AG04450 (cell line): ENCODE measurements at places on chromosomes 2 and 18.

- no peak for DNase-seq
Observed at GRCh38 chr2:45192991-45193390, 183.7 kb upstream of the SIX2 start.

- DNase-seq, result no peak
Observed at GRCh38 chr18:11224153-11224552, 74.8 kb upstream of the PIEZO2 start.

- DNase-seq, result no peak
Observed at GRCh38 chr2:118823633-118824032, 23.8 kb downstream of the EN1 start.

DNA sequence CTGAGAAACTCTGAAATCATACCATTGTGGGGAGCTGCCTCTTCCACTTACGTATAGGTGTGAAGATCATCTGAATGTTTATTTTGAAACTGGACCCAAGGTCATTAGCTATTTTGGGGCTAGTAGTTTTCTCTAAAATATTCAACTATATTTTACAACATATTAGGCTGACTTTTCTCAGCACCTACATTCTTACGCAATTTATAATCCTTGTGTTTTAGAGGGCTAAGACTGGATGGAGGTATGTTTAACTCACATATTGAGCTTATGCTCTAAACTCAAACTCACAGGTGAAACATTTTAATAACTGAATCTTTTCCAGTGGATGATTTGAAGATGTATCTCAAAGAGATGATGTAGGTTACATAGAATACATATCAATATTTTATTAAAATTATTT is 49.2 kb downstream of the EFEMP1 start:
- no peak for DNase-seq

GRCh38 chr2:74887960-74888700 is 54.2 kb downstream of the HK2 start:
- no peak for DNase-seq

- DNase-seq, result no peak
Observed at GRCh38 chr2:20650393-20650876, 463 bp downstream of the HS1BP3 start.

- DNase-seq, result no peak
Observed at GRCh38 chr2:63673865-63674533, 85.2 kb downstream of the MDH1 start.

DNA sequence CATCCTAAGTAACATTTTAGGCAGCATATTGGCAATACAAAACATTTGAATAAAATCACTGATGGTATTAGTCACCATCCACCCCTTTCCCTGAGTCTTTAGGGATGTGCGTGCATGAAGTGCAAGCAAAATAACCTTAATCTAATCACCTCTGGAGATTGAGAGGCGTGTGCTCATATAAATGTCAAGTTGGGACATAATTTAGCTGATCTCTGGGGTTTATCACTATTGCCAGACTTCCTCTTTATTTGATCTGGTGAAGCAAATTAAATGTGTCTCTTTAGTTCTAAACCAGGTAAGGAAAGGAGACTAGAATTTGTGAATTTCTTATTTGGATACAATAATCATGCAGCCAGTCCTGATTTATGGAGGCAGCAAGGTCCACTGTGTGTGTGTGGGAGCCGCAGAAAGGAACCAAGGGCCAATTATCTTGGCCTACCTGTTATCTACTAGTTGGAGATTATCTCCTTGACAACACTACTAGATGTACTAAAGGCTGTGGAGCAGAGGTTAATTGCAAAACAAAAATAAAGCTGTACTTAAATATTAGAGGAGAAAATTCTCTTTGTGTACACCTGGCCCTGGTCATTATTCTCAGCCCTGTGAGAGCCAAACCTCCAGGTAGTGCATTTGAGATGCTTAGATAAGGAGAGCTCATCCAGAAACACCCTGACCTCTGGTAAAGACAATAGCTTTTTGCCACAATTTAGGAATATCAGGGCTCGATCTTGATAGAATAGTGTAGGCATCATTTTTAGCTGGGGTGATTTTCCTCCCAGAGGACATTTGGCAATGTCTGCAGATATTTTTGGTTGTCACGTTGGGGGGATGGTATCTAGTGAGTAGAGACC is 78.2 kb downstream of the HRH4 start:
- DNase-seq, result no peak

DNA sequence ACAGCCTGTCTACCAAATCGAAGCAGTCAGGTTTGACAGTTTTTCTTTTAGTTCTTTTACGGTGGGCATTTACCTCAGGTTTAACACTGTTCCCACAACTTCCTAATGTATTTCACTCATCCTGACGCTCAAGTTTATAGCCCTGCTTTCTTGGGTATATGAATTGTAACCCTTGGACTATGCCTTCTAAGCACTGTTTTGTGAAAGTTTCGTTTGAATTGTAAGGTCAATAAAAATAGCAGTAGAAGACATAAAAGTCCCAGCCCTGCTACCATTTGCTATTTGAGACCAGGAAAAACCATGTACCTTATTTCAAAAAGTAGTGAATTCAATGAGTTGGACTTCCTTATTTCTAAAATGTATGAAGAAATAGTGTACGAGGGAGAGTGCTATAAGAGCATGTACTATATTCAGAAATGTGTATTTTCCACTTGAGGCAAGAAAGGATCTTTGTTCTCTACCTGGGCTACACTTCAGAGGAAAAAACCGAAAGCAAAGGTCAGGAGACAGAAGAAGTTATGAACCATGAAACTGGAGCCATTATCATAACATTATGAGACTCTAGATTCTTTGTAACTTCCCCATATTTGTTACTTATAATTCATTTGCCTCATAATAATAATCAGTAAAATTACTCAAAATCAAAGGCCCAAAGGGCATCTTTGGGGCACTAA is 1.9 kb upstream of the ZC3H15 start:
- DNase-seq, result no peak

GRCh38 chr2:233832869-233833311 is 21.4 kb downstream of the HJURP start:
- peak; percentile 42 for DNase-seq

GRCh38 chr18:67318651-67319050 is 197.9 kb downstream of the DSEL start:
- DNase-seq, result peak; percentile 16

- DNase-seq, result no peak
Observed at GRCh38 chr18:58861353-58861752, 3.3 kb upstream of the ZNF532 start.

DNA sequence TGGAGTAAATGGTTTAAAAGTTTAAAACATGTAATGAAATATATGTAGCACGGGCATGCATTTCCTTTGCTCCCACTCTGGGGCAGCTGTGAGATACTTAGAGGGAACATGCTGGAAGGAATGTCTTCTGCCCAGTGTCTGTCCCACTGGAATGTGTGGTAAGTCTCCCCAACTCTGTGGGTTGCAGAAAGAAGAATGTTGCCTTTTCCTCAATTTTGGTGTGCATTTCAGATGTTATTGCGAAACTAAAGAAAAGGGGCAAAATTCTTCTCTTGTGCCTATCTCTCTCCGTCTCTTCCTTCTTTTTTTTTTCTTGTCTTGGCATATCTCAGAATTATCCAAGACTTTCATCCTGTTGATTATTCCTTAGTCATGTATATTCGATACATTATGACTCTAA is 201.1 kb downstream of the SH3RF3 start:
- DNase-seq, result no peak

DNA sequence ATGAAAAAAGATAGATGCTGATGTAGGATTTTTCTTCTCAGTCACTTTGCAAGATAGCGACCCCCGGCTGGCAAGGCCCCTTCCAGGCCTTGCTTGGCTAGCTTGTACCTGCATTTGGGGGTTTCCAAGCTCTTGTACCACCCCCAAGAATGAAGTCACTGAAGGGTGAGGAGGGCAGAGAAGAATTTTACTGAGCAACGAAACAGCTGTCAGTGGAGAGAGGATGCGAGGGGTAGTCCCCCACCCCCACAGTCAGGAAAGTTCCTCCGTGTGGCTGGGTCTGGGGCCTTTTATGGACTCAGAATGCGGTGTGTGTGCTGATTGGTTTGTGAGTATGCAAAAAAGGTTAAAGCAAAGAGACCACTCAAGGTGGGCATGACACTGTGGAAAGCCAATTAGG is 382.0 kb downstream of the GPD2 start:
- no peak for DNase-seq

- DNase-seq, result no peak
Observed at GRCh38 chr2:170313347-170313991, 135.5 kb downstream of the MYO3B start.

- DNase-seq, result no peak
Observed at GRCh38 chr2:41329040-41329439, 718.8 kb upstream of the PKDCC start.

DNA sequence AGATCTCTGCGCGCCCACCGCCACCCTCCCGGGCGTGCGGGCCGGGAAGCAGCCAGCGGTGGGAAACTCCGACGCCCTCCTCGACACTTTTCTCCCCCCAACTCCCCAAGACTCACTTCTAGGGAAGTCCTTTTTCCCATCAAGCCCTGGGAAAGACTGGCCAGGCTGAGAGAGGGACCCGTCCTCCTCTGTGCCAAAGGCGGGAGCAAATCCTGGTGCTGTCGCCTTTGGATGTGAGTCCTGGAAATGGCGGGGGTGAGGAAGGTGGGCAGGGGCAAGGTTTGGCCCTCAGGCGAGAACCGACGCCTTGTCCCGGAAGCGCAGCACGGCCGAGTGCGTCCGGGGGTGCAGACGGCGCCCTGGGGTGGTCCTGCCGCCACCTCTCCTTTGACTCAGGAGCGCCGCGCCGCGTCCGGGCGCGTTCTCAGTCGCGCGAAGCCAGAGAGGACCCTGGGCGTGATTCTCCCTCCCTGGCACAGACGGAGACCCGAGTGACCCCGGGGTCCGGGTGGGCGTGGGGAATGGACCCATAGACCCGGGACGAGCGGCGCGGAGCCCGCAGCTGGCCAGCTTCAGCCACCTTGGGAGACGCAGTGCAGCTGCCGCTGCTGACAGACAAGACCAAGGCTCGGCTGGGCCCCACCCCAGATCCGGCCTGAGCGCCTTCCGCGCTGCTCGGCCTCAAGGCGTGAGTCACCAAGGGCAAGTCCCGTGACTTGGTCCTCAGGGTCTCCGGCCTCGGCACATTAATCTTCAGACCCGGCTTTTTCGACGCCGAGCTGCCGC is 3.5 kb upstream of the LBX2 start:
- DNase-seq, result peak; percentile 58

DNA sequence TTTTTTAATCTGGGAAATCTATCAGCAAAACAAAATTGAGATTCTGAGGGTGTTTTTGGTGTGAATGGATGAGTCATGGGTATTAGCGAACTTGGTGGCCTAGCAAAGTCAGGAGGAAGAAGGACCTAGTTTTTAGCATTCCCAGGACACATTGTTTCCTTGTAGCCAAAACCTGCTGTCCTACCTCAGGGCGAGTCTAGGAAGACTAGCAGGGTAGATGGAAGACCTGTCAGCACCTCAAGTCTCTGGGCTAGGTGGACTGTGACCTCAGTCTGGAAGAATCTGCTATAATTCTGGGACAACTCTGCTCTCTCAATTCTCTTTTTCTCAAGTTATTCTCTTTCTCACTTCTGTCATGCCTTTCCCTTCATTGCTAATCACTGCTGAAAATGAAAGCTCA is 1399.3 kb upstream of the LRRTM1 start:
- no peak for DNase-seq

- DNase-seq, result no peak
Observed at GRCh38 chr18:58268849-58269248, 224.8 kb downstream of the NEDD4L start.

GRCh38 chr2:234611209-234611608 is 114.3 kb upstream of the ARL4C start:
- DNase-seq, result no peak

DNA sequence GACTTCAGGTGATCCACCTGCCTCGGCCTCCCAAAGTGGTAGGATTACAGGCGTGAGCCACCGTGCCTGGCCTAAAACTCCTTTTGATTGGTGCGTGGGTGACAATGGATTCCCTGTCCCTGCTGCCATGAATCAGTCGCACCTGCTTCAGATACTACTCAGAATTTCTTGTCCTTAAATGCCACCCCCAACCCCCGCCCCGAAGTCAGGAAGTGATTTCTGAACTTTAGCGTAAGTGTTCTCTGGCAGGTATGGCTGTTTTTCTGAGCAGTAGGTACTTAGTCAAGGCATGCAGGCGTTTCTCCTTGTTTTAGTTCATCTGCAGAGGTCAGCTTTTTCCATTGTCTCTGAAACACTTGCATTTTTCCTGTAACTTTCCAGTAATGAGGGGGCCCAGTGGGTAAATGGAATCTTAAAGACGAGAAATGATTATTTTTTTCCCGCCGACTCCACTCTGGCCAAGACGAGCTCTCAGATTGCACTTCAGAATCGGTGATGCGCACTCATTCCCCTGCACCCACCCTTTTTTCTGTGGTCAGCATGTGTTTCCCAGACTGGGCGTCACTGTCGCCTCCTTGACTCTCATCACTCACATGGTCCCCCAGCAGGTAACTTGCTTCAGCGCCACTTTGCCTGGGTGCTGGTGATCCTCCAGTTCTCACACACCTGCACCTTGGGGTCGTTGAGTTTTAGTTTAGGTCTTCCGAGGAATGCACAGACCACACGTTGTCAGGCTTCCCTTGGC is 179.7 kb downstream of the GBX2 start:
- DNase-seq, result no peak

DNA sequence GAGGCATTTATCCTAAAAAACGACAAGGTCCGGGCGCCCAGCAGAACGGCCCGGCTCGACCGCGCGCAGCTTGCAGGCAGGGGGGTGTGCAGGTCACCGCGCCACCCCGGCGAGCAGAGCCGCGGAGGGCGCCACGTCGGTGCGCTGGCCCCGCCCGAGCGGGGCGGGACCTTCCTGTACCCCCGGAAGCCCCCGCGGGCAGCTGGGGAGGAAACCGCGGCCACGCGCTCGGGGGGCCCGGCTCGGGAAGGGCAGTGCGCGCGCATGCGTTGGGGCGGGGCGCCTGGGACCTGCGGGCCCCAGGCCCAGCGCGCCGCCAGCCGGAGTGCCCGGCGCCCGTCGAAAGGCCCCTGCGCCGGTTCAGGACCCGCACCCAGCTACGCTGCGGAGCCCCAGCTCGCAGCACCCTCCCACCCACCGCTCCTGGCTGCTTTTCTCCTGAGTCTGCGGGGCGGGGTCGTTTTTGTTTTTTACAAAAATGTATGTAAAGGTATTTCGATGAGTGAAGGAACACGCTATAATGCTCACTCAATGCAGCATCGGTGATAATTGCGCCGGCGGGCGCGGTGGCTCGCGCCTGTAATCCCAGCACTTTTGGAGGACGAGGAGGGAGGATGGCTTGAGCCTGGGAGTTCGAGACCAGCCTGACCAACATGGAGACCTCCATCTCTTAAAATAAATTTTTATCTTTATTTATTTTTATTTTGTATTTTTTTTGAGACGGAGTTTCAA is 47.7 kb upstream of the POMC start:
- no peak for DNase-seq

DNA sequence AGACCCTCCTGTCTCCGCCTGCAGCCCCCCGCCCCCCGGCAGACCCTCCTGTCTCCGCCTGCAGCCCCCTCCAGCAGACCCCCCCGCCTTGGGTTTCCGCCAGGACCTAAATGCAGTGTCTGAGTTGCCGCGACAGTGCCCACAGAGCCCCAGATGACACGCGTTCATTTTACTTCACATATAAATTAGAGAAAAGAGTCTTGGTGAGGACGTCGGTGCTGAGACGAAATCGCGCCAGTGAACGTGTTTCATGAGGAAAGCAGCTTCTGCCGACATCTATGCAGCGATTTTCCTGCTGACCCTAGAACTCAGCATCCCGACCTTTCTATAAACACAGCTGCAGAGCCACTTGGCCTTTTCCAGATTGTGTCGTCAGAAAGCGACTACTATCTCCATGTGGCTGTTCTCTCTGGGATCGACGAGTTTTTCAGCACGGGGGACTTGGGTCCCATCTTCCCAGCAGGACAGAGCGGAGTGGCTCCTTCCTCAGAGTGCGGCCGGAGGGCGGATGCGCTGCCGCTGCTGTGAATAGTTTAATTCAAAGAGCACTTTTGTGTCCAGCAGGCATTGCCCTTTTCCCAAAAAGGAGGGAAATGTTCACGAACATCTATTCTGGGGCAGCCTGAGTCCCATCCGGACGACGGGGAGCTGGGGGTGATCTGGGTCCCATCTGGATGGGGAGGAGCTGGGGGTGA is 136.7 kb downstream of the NFATC1 start:
- DNase-seq, result no peak
